CD8-positive, alpha-beta T cell (primary cell): ENCODE measurements at places on chromosomes 5 and 9. TPM values are rescaled to one million over a fixed set of nuclear protein-coding genes. Genes with fewer than 3 reads are reported as not detected.

Gene FAT2
- total RNA-seq = not detected

Gene CARD6
- 0.39 TPM for total RNA-seq

Gene ISL1
- not detected for total RNA-seq

Gene GMCL2
- not detected for total RNA-seq

Gene LRRC19
- not detected for total RNA-seq

Gene OBP2B
- total RNA-seq = not detected

Gene C5orf58
- not detected for total RNA-seq

Gene HAVCR2
- total RNA-seq = 3.8 TPM

Gene PCDHA9
- not detected for total RNA-seq

Gene ARL14EPL
- 0.44 TPM for total RNA-seq

Gene ABO
- not detected for total RNA-seq

Gene LRRC14B
- not detected for total RNA-seq

Gene BDP1
- total RNA-seq = 33.2 TPM

Gene PFN3
- total RNA-seq = not detected

Gene MCTP1
- total RNA-seq = 0.65 TPM

Gene BTNL8
- total RNA-seq = not detected

Gene LCN12
- total RNA-seq = 2.4 TPM

Gene CD72
- 2.9 TPM for total RNA-seq

Gene CDH6
- not detected for total RNA-seq

Gene LHX3
- 0.14 TPM for total RNA-seq
